Fibroblast of lung (primary cell): ENCODE measurements at places on chromosomes 12 and 14. TPM values are rescaled to one million over a fixed set of nuclear protein-coding genes. Genes with fewer than 3 reads are reported as not detected.

GRCh38 chr12:131897875-131898274 lies 3.5 kb downstream of the ULK1 start:
- DNase-seq: no peak

DNA sequence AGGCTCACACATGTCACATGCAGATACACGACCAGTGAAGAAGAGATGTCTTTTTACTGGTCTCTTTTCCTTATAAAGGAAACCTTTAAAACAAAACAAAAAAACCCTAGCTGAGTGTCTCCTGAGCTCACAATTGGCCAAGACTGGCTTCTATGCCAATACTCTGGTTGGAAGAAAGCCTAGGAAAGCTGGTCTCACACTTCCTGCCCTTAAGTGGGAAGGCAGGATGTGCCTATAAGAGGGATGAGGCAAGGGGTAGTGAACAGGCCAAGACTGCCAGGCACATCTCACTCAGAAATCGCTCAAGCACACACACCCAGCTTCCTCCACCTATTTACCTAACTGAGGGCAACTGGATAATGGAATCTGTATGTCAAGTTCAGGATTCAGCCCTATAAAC lies 50.0 kb downstream of the SOCS2 start:
- DNase-seq: peak; percentile 79

DNA sequence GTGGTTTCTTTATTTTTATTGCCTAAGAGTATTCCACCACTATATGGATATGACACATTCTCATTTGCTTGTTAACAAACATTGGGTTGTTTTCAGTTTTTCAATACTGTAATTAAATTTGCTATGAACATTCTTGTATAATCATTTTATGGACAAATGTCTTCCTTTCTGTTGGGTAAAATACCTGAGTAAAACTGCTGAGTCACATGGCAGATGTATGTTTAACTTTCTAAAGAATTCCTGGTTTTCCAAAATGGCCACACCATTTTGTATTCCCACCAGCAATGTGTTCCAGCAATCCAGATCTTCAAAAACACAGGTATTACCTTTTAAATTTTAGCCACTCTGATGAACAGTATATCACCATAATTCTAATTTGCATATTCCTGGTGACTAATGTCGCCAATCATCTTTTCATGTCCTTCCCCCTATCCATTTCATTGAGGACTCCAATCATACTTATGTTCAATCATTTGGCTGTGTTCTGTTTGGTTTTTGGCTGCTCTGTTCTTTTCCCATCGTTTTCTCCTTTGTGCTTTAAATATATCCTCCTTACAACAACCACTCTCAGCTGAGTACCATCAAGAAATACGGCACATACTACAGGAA lies 36.0 kb downstream of the CDK17 start:
- DNase-seq: no peak

DNA sequence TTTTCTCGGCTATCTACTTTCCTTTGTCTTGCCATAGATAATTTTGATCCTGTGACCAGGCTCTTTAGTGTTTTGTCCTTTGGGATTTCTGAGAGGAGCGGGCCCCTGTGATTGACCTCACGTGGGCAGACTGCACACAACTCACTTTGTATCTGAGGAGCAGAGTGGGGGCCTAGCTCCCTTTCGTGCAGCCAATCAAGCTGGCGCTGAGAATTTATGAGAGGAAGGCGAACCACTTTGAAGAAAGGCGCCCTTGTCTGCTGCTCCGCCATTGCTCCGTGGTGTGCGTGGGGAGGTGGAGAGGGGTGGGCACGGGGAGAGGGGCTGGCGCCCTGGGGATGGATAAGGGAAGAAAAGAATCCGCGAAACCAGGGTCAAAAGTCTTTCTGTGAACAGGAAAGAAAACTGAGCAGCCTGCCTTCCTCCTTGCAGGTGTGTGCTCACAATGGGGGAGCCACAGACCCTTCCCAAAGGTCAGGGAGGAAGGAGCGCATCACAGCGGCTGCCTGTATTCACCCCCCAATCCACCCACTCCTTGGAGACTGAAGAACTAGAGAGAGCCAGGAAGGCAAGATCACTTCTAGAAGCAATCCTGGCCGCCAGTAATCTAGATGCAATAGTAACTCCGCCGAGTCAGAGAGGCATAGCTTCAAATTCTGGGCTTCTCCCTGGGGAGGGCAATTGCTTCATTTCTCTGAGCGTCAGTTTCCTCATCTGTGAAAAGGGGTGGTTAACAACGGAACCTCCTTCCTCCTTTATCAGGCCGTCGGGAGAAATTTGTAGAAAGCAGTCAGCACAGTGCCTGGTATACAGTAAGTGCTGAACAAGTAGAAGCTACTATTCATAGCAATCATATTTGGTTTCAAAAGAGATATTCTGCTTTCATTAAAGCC lies 24.9 kb upstream of the MED13L start:
- DNase-seq: no peak

Gene ZDHHC22
- polyA plus RNA-seq: not detected in 2 replicates

Gene LBHD2
- polyA plus RNA-seq: not detected in 2 replicates

GRCh38 chr14:72444701-72445100 lies 449.2 kb downstream of the DPF3 start:
- peak; percentile 76 for DNase-seq

GRCh38 chr14:71348817-71349216 lies 441.6 kb downstream of the PCNX1 start:
- no peak for DNase-seq

GRCh38 chr12:124213666-124214347 lies 81.1 kb upstream of the RFLNA start:
- DNase-seq: no peak

Gene PRIMA1
- polyA plus RNA-seq: not detected in 2 replicates

- DNase-seq: no peak
These were observed 65.5 kb downstream of the PELI2 start for GRCh38 chr14:56183631-56184157.

GRCh38 chr12:92229381-92229780 lies 83.7 kb upstream of the BTG1 start:
- no peak for DNase-seq

- no peak for DNase-seq
These were observed 78.5 kb downstream of the CCDC91 start for GRCh38 chr12:28268608-28269229.

DNA sequence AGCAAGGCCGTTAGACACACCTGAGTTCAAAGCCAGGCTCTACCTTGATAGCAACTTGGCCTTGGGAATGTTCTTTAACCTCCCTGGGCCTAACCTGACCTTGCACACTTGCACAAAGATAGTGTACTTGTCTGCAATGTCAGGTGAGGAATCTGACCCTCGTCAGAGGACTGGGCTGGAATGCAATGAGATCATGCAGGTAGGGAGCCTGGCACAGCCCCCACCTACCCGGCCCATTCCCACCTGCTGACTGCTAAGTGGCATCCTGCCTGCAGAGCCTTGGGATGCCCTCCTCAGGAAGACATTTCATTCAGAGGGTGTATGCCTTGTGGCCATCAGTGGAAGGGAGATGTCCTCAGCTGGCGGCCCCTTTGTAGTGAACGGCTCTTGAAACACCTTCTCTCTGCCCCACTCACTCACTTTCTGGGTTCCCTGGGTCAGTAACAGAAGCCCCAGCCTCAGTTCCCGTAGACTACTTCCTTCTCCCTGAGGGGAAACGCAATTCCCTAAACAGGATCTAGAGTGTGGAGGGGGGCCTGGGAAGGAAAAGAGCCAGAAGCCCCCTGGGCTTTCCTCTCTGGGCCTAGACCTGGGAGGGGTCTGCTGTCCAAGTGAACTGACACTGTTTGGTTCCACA lies 68.0 kb upstream of the DICER1 start:
- no peak for DNase-seq

GRCh38 chr12:127770118-127770517 lies 496.9 kb upstream of the TMEM132C start:
- no peak for DNase-seq

GRCh38 chr12:115259968-115260747 lies 576.2 kb upstream of the TBX3 start:
- no peak for DNase-seq

DNA sequence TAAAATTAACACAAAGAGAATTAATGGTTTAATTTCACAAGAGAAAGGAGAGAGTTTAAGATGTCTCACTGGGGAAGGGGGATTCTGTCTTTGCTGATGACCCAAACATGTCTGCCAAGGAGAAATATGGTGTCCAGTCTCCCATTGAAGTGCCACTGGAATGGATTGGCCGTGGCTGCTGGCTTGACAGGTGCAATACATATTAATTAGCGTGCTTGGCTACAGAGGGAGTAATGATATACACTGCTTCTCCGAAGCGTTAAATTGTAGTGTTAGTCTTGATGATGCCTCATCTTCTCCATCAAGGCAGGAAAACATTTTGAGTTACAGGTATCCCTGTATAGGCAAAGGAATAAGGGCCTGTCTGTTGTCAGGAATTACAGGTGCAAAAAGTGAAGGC lies 393.4 kb upstream of the TMPO start:
- DNase-seq: no peak

DNA sequence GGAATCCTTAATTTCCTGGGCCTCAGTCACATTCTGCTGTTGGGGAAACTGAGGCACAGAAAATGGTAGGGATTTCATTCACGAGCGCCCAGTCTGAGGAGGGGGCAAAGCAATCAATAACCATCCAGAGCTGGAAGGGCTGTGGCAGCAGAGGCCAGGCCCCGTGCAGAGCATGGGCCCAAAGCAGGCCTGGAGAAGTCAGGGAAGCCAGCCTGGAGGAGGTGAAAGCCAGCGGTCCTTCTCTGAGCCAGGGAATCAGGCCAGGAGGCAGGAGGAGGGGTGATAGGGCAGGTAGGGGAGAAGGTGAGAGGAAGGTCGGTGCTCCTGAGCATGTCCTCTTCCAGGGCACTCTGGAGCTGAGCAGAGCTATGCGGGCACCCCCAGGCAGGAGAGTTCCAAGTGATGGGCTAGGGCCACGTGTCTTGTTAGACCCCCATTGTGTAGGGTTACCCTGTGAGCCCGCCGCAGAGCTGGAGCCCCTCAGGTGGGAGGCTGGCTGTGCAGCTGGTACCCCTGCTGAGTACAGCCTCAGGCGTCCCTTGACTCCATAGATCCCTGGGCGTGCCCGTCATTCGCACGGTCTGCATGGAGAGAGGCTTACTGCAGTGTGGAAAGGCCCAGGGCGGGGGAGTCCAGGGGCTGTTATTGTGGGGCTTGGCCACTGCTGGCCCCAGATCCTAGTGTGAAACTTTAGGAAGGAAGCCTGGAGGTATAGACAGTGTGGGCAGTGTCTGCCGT lies 4.8 kb downstream of the TNFAIP2 start:
- DNase-seq: no peak

Gene CARMIL3
- polyA plus RNA-seq: 0.11 TPM in 1 of 2 replicates, not detected in the other

Gene LRRC74A
- not detected in 2 replicates for polyA plus RNA-seq

Gene IFNG-AS1
- polyA plus RNA-seq: not detected in 2 replicates

- DNase-seq: no peak
These were observed 5.1 kb upstream of the DYNC1H1 start for GRCh38 chr14:101959277-101959676.

Gene PKP2
- polyA plus RNA-seq: 0.03 and 0.15 TPM in 2 replicates

GRCh38 chr12:50016501-50017475 lies 8.5 kb downstream of the RACGAP1 start:
- peak; percentile 81 for DNase-seq

Gene TAS2R31
- polyA plus RNA-seq: 0.15 and 0.73 TPM in 2 replicates

DNA sequence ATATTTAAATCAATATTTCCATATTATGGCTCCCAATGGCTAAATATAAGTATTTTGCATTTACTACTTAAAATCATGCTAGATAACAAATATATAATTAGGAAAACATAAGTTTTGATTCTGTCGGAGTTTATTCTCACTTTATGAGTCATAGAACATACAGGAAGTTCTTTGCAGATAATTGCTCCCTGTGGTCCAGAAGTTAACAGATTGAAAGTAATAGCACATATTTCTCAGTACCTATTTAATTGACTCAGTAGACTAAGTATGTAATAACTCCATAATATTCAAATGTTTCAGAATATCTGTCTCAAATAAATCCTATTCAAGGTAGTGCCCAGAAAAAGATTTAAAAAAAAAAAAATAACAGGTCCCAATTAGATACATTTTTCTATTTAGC lies 806.0 kb upstream of the ATXN7L3B start:
- DNase-seq: no peak

- DNase-seq: peak; percentile 33
These were observed 7.7 kb downstream of the SLC15A4 start for GRCh38 chr12:128815779-128816642.

DNA sequence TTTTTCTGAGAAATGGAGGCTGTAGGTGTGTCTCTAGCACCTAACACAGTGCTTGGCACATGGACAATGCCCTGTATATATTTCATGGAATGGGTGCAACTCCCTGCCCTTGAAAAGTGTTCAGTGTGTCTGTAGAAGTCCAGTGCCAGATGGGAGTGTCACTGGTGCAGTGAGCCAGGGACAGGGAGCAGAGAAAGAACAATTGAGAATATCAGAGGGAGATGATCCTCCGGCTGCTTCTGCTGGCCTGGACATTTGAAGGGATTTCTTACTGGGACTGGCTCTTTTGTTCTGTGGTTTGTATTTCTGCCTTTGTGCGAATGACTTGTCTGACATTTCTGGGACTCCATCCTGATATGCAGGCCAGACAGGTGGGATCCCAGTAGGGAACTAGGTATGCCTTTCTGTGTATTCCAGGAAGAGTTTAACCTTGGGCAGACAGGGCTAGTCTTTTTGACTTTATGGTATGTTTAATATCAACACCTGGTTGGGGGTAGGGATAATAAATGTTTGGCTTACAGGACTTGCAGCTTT lies 328.0 kb downstream of the NRXN3 start:
- no peak for DNase-seq

Gene LRRC43
- 0.61 and 0.71 TPM in 2 replicates for polyA plus RNA-seq

Gene ACSS3
- polyA plus RNA-seq: 2.7 and 10.3 TPM in 2 replicates

DNA sequence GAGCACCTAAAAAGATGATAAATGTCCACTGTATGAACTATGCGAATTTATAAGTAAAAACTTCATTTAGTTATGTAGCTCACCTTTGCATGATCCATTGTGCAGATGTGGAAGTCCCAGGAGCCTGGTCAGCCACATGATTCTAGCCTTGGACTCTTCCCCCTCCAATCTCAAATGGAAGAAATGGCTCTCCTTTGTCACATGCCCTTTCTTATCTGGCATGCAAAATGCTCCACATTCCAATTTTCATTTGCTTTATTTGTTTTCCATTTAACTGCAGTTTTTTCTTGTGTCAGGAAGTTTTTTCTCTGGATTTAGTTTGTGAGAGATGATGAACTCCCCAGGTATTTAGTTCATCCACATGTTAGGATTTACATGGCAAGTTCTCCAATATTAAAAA lies 73.8 kb downstream of the DYRK2 start:
- DNase-seq: peak; percentile 42

Gene KCNJ8
- polyA plus RNA-seq: 5.7 and 17.7 TPM in 2 replicates

GRCh38 chr12:48106681-48107613 lies 1.1 kb upstream of the SENP1 start:
- DNase-seq: no peak

Gene RNASE3
- polyA plus RNA-seq: not detected in 2 replicates

- no peak for DNase-seq
These were observed 86.9 kb downstream of the NTF3 start for GRCh38 chr12:5518584-5519365.
